H54 (cell line): ENCODE measurements at places on chromosomes 13 and 19.

- no peak for DNase-seq
Observed at GRCh38 chr19:3642987-3643673, 16.5 kb upstream of the CACTIN start.

DNA sequence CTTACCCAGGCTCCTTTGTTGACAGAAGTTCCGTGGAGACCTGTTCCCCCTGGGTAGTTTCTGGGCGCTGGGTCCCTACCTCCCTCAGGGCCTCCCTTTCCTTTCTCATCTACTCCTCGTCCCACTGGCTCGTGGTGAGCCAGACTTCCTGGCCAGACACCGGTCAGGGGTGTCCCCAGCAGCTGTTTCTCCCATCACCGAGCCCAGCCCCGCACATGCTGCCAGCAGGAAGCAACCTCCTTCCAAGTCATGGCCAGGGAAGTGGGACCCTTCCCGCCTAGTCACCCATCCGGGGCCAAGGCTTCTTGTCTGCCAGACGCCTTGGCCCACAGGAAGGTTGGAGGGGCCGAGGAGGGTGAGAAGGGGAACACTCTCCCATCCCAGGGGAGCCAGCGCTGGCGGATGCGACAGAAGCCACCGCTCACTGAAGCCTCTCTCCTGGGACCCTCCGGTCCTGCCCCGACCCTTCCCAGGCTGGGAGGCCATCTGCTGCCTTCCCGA lies 5.7 kb downstream of the PAK4 start:
- DNase-seq = no peak

- DNase-seq = no peak
Observed at GRCh38 chr19:30968210-30968609, 381.0 kb downstream of the TSHZ3 start.

GRCh38 chr13:109760402-109760801 lies 26.0 kb downstream of the IRS2 start:
- DNase-seq = no peak
